ENCODE measurements at places on chromosomes 11 and 22. TPM values are rescaled to one million over a fixed set of nuclear protein-coding genes. Genes with fewer than 3 reads are reported as not detected.

DNA sequence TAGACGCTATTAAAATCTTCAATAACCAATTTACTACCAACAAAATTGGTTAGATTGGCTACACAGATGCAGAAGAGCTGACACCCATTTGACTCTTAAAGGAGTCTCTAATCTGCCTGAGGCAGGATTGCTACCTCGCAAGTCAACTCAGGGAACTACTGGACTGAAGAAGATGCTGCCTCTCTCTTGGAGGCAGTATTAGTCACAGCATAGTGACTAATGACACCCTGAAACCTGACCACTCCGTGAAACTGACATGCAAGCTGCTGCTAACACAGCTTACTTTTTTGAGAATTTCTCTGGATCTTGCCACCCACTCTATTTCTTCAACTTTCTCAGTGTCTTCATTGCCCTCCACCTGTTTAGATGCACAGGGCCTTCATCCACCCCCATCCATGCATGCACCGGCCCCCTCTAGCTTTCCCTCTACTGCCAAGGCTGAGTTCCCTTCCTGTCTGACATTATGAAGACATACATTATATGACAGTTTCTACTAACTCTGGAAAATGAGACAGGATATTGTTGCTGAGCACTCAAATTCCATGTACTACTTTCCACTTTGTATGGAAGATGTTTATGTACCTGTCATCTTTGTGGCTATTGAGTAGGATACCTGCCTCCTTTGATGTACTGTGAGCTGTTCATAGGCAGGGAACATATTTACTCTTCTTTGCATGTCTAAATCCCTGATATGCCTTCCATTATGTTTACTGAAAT, 183.2 kb downstream of the MSANTD4 start:
- DNase-seq, result no peak

- no peak for DNase-seq
Measured at GRCh38 chr11:72466410-72466809, 32.1 kb upstream of the CLPB start.

DNA sequence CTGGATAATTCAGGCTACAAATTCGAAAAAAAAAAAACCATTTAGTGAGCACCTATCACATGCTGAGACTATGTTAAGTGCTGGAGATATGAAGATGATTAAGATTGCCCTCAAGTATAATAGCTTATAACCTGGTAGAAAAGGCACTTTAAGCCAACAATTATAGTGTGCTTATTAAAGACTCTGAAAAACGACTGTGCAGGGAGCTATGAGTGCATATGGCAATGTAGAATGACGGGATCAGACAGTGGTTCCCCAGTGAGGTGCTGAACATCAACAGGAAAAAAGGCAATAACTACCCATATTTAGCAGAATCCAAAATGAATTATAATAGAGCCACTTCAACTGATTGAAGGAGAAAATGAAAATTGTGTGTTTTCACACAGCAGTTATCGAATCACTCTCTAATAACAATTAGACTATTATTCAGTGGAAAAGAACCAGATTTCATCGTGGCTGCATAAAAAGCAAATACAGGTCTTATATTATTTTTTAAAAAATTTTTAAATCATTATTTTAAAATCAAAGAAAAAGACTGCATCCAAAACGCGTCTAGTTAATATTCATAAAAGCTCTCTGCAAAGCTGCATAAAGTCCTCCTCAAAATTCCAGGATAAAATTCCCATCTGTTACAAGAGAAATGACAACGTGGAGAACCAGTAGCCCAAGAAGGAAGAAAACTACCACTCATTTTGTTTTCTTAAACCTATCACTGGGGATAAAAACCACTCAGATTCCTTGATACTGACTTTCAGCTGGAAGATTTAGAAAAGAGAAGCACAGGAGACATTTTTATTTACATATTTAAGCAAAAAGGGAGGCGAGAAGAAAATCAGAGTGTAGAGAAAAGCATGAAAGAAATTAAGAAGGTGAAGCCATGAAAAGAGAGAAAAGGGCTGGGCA, 1.1 kb downstream of the MTMR2 start:
- no peak for DNase-seq

- no peak for DNase-seq
Measured at GRCh38 chr11:129814244-129815014, 1.2 kb upstream of the TMEM45B start.

GRCh38 chr22:44351685-44352377, 39.1 kb upstream of the SHISAL1 start:
- DNase-seq, result peak; percentile 81

DNA sequence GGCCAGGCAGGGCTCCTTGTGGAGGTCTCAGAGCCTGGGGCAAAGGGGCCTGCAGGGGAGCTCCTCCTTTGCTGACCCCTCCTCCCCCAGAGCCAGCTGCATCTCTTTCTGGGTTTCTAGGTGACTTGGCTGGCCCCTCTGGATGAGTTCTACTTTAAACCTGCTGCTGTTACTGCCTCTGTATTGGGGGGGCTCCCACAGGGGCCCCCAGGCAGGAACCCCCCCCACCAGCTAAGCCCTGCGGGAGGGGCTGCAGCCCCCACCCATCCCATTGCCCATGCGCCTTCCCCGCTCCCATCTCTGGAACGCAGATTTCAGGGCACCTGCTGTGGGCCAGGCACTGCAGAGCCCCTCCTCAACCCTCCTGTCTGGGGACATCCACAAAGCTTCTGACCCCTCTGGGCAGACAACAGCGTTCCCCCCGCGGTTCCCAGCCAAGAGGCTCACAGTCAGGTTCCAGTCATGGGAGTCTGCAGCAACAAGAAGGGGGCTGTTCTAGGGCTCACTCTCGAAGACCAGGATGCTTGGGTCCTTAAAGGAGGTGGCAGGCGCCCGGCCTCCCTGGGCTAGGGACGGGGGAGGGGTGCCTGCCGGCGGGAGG, 815 bp upstream of the PLCB3 start:
- no peak for DNase-seq

DNA sequence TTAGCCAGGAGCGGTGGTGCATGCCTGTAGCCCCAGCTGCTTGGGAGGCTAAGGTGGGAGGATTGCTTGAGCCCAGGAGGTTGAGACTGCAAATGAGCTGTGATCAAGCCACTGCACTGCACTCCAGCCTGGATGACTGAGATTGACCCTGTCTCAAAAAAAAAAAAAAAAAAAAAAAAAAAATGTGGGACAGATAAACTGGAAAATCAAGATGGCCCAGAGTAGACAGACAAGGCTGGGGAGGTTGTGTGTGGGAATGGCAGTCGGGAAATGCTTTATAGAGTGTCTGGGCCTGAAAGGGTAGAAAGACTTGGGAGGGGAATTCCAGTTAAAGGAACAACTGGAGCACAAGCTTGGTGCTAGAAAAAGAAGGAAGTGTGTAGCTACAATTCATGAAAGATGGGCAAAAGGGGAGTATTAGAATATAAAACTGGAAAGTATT, 18.2 kb upstream of the WDR74 start:
- DNase-seq, result peak; percentile 34

- no peak for DNase-seq
Measured at GRCh38 chr11:76778874-76779273, 4.3 kb upstream of the TSKU start.

DNA sequence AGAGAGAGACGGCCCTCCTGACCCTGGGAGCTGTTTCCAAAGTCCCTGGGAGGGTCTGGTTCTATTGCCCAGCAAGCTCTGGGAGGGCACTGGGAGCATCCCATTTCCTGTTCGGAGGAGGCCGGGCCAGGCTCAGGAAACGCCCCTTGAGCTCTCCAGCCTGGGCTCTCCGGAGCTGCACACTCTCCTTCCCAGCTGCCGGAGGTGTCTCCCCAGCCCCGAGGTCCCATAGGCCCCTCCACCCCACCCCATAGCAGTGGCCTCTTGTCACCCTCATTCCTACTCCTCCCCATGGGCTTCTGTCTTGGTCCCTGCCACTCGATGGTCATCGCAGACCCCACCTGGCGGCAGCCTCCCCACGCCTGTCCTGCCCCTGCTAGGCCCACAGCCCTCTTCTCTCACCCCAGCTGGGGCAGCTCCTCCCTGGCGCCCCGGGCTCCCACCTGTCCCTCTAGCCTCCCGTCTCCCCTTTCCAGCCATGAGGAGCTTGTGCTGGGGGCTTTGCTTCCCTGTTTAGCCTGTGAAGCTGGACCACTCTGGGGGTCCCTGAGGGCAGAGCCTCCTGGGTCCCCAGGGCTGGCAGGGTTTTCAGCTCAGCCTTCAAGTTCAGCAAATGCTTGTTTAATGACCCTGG, 2.8 kb downstream of the TSPAN32 start:
- peak; percentile 50 for DNase-seq

DNA sequence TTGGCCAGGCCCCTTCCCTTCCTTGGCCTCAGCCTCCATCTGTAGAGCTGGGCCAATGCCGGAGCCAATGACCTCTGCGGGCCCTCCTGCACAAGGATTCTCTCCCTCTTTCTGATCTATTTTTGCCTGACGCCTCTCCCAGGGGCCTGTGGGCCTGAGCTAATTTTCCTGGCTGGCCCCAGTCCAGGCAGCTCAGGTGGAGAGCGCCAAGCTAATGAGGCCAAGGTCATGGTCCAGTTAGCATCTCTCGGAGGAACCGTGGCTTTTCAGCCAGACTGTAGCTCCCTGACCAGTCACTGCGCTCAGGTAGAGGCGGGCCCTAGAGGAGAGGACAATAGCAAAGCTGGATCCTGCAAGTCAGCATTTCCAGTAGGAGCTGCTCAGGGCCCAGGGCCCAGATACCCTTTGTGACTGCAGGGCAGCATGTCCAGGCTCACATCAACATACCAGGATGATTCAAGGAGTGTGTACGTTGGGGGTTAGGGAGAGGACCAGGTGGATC, 43.5 kb downstream of the APOL3 start:
- no peak for DNase-seq

GRCh38 chr22:43273902-43274484, 69.2 kb downstream of the SCUBE1 start:
- DNase-seq, result peak; percentile 83

DNA sequence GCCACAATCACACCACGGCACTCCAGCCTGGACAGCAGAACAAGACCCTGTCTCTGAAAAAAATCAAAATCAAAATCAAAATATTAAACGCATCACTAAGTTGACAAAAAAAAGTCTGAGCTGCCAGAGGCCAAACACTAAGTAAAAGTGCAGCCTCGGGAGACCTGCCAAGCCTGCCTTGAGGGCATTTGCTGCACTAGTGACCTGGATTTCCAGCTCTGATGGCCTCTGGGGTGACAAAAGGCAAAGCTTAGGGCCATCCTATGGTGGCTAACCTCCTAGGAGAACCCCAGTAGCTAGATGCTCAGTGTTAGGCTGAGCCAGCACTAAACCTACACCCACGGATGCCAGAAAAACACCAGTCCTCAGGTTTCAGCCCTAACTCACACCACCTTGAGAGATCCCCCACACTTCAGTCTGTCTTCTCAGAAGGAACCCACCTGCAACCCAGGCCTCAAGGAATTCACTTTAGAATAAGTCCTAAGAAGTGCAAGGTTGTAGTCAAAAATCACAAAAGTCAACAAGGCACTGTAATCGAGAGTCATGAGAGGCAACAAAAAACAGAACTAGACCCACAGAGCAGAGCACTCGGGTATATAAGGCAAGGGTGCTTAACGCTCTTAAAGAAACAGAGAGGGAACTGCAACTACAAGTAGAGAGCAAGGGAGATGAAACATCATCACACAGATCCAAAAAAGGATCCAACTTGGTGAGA, 28.6 kb downstream of the GNB1L start:
- no peak for DNase-seq

DNA sequence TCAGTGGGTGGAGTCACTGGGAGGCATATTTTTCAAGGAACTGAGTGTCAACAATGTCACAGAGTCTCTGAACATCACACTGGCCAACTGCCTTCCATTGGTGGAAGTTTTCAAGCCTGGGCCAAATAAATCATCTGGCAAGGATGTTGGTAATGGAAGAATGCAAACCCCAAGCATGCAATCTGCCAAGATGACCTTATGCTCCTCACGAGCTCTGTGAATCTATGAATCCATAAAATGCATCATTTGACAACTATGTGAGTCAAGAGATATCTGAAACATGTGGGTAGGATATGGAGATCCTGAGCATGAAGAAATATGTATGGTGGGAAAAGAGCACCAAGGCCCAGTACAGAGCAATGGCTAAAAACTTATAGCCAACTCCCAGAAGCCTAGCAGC, 122.2 kb downstream of the PLEKHA7 start:
- DNase-seq, result no peak

GRCh38 chr22:43272301-43272700, 70.9 kb downstream of the SCUBE1 start:
- no peak for DNase-seq

DNA sequence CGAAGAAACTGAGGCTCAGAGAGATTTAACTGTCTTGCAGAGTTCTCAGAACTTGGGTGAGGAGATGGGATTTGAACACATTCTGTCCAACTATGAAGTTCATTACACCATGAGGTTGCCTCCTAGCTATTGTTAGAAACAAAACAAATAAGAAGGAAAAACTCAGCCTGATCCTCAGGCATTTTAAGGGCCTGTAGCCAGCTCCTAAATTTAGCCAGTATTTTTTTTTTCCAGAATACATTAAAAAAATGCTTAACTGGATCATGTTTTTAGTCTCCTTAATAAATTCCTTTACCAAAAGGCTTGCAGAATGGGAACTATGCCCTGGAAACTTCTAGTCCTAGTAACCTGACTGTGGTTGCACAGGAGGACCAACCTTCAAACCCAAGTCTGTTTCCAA, 212.0 kb downstream of the CSNK2A3 start:
- DNase-seq, result peak; percentile 16

DNA sequence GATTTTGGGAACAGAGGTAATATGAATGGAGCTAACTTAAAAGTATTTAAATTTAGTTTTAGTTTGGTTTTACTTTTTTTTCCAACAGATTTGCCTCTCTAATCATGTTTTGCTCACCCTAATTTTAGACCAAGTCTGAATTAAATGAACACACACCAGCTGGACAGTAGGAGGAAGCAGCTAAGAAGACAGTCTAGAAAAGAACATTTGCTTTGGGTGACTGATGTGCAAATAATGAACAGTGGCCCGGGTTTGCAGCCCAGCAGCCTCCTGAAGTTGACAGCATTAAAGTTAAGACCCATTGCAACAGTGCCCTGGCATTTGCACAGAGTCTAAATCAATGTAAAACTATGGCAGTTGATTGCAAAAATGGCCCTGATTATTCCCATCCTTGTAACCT, 66.4 kb upstream of the SORL1 start:
- DNase-seq, result no peak

GRCh38 chr22:36457688-36458450, 23.6 kb downstream of the TXN2 start:
- DNase-seq, result no peak

- no peak for DNase-seq
Measured at GRCh38 chr11:97537407-97538150, 1147.8 kb downstream of the JRKL start.

GRCh38 chr11:95891423-95892170, 32.3 kb downstream of the MTMR2 start:
- DNase-seq, result no peak

Gene ROBO4
- total RNA-seq, result 9.6 TPM

Gene MFNG
- total RNA-seq, result 1.7 TPM

Gene BIK
- total RNA-seq, result 13.5 TPM

Gene C11orf91
- not detected for total RNA-seq

Gene CALCA
- total RNA-seq, result not detected

Gene HEPHL1
- not detected for total RNA-seq

Gene TRIM66
- total RNA-seq, result 4.5 TPM

Gene DDIAS
- total RNA-seq, result 2.6 TPM

Gene FAM76B
- 75.8 TPM for total RNA-seq

Gene CD248
- 6.8 TPM for total RNA-seq

Gene MS4A4E
- 16.2 TPM for total RNA-seq

All from stomach (tissue), 19 donors.